ENCODE measurements at places on chromosomes 16 and 17.

- DNase-seq, result no peak
Observed at GRCh38 chr17:71118039-71118438, 948.7 kb downstream of the KCNJ2 start.

GRCh38 chr16:78353640-78354275 lies 254.3 kb downstream of the WWOX start:
- no peak for DNase-seq

DNA sequence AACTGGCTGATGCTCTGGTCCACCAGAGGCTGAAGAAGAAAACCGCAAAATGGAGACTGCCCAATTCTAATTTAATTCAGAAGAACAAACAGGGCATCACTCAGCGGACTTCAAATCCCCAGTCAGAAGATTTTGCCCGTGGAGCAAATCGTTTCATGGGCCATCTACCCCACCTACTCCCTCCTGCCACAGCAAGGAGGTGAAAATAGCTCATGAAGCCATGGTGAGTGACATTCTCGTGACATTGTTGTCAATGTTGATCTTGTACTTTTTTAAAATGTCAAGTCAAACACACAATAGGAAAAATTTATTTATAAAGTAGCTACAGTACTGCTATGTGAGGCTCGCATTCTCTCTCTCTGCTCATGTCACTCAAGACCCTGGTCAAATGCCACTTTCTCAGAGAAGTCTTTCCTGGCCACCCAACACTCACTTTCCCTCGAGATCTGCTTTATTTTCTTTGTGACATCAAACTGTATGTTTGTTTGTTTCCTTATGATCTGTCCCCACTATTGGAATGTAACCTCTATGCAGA lies 31.3 kb upstream of the SOX9 start:
- DNase-seq, result no peak

DNA sequence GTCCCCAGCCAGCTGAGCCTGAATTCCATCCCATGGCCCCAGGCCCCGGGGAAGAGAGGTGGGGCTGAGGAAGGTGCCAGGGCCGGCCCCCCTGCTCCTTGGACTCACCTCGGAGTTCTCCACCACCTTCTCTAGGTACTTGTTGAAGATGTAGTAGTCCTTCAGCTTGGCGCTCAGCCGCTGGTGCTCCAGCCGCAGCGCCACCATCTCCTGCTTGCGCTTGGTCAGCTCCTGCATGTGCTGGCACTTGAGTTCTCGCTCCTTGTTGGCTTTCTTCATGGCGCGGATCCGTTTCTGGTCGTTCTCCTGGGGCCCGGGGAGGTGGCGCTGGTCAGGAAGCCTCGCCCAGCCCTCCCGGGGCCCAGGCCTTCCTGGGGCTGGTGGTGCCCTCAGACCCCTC lies 3.3 kb downstream of the CCDC42 start:
- DNase-seq, result no peak

DNA sequence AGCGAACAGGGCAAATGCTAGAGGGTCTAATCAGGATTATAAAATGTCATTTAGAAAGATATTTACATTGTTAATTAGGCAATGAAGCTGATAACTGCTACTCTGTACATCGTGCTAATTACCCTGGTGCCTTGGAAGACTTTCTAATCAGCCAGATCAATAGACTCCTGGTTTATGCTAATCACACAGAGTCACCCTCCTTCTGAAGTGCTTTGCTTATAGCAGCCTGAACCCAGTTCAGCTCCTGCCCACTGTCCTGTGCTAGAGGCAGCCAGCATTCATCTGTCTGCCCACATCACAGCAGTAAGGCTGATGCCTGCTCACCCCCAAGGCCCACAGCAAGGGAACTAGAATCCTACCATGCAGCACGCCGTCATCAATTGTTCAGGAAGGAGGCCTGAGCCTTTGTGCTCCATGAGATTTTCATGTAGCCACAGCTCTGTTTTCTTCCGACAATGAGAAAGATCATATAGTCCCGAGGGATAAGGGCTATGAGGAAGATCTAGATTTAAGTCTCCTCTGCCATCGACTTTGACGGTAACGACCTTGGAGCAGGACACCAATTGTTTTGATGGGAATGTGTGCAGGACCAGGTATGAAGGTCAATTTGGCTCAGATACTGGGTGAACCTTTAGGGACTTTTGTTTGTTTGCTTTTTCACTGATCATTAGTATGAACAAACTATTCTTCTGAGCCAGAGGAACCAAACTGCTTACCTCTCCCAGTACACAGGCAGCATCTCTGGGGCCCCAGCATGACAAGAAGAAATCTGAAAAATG lies 12.5 kb upstream of the LYRM9 start:
- DNase-seq, result no peak

DNA sequence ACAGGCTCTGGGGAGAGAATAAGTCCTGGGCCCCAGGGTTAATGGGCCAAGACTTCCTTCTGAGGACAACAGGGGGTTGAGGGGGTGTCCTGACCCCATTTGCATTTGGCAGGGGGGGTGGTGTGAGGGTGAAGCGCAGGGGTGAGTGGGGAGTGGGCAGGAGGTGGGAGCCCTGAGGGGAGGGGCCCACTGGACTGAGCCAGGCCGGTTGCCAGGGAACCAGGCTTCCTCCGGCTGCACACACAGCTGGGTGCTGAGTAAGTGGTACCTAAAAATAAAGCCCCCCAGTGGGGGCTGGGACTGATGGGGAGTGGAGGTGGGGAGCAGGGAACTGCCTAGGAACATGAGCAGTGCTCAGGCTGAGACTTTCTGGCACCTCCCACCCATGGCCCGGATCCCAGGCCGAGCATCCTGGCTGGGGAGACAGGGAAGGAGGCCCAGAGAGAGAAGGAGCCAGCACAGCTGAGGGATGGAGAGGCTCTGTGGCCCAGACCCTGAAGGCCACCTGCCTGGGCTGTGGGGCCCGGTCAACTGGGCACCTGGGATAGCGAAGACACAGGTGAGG lies 7.5 kb upstream of the RASD1 start:
- DNase-seq, result no peak

DNA sequence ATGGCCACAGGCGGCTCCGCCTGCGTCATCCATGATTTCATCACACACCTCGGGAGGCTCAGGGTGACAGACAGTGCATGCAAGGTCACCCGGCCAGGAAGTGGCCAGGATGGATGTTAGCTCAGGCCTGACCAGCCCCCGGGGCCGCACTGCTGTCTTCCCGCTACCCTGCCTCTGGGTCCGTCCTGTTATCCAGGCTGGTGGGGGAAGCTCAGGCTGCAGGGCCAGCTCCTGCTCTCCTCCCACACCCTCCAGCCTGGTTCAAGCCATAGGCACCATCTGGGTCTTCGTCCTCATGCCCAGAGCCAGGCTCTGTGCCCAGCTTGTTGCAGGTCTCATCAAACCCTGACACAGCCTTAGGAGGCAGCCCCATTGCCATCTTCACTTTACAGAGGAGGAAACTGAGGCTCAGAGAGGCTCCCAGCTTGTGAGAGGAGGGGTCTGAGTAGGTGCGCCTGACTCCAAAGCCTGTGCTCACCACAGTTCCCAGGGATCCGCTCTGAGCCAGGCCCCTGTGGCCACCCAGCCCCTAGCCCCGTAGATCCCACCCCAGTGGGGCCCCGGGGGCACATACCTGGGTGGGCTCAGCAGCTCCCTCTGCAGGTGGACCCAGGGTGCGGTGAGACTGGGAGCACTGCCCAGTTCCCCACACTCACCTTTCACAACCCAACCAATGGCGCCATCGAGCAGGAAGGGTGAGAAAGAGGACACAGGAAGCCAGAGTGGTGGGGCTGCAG lies 412 bp upstream of the ADGRG3 start:
- DNase-seq, result peak; percentile 25

- no peak for DNase-seq
Observed at GRCh38 chr16:4512473-4512872, 26.1 kb downstream of the CDIP1 start.

DNA sequence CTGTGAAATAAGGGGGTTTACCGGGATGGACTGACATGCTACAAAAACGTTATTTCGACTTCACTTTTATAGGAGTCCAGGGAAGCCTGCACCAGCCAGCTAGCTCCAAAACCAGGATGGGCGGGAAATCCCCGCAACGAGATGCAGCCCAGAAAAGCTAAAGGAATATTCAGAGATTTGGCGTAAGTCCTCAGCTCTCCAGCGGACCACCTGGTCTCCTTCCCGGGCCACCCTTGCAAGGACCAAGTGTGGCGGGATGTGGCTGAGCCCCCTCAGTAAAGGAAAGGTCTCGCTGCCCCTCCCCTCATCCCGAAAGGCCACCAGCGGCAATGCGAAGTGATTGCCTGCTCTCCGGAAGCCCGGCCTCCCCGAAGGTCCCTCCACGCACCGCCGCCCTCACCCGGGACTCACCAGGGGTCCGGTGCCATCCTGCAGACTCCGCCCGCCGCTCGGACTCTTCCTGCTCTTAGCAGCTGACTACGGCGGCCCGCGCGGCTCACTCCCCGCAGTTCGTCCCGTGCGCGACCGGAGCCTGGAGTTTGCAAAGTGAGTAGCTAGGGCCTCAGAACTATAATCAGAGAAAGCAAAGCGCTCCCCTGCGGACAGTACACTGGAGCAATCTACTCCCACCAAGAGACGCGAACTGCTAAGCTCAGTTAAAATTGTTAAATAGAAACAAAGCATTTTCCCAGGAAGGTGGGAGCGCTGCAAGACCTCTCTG lies at the start of gene STX8:
Gene STX8 (minus strand): TSS at position 440 of the 721 bp plus-strand sequence. CDS start 12 bp downstream, at position 428.
- peak; percentile 93 for DNase-seq

DNA sequence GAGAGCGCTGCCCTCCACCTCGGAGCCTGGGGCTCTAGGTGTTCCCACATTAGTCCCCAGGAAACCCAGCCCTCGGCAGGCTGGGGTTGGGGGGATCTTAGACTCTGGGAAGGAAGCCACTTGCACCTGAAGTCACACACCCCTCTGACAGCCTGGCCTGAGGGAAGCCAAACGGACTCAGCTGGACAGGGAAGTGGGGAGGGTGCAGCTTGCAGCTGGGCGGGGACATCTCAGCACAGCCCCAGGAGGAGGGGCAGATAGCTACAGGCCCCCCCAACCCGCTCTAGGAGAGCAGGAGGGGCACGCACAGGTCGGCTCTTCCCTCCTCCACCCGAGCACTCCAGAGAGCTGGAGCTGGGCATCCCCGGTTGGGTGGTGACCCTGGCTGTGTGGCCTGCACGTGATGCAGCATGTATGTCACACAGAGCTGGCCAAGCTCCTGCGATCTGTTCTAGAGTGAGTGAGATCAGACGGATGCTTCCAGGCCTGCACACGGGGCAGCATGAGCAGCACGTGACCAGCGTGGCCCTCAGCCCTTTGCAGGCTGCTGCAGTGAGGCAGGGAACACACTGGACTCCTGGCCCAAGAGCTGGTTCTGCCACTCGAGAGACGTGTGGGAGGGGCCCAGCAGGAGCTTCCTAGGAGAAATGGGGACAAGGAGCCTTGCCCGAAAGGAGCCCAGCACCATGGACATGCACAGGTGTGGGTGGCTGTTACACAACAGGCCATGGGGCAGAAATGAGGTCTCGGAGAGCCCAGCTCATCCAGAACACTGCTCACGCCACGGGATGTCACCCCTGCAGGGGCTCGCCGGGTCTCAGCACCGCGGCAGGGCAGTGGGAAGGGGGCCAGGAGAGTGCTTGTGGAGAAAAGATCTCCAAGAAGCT lies 15.4 kb downstream of the KIFC3 start:
- no peak for DNase-seq

DNA sequence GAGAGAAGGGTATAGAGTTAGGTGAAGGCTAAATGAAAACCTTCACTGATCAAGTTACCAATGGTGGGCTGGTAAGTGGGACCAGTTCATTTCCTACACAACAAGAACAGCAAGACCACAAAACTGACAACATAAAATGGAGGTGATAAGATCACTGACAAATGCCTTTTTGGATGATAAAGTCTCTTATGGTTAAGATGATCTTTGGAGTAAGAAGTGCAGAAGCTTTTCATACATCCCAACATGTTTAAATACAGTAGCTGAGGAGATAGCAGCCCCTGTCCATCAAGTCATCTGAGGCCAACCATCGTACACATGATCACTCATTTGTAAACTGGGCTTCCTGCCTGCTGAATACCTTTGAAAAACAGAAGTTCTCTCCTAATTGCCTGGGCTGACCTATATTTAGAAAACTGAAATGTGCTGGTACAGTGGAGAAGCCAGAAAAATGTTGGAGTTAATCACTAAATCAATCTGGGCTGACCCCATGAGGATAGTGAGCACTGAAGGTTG lies 259.0 kb upstream of the ZFHX3 start:
- no peak for DNase-seq

DNA sequence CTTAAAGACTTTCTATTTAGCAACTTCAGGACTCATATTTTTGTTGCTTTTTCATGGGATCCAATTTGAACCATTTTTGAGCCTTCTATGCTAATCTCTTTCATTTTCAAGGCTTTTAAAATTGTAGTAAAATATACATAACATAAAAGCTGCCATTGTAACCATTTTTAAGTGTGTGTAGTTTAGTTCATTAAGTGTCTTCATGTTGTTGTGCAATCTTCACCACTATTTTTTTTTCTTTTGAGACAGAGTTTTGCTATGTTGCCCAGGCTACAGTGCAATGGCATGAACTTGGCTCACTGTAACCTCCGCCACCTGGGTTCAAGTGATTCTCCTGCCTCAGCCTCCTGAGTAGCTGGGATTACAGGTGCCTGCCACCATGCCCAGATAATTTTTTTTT lies 451.6 kb downstream of the TMEM114 start:
- no peak for DNase-seq

- DNase-seq, result no peak
Observed at GRCh38 chr16:81818905-81819304, 39.8 kb downstream of the PLCG2 start.

- no peak for DNase-seq
Observed at GRCh38 chr17:62790564-62790986, 17.5 kb downstream of the MARCHF10 start.

DNA sequence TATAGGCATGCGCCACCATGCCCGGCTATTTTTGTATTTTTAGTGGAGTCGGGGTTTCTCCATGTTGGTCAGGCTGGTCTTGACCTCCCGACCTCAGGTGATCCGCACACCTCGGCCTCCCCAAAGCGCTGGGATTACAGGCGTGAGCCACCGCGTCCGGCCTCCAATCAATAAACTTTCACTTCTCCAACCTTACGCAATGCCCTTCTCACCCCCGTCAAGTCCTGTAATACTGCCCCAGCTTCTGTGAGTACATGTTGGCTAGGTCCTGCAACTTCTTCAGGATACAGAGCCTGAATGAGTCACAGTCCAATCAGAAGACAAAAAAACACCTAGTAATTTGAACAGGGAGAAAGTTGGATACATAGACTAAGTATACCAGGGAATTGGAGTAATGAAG lies 47.1 kb upstream of the PHOSPHO1 start:
- DNase-seq, result no peak

- no peak for DNase-seq
Observed at GRCh38 chr16:48075398-48075797, 80.4 kb downstream of the ABCC12 start.

DNA sequence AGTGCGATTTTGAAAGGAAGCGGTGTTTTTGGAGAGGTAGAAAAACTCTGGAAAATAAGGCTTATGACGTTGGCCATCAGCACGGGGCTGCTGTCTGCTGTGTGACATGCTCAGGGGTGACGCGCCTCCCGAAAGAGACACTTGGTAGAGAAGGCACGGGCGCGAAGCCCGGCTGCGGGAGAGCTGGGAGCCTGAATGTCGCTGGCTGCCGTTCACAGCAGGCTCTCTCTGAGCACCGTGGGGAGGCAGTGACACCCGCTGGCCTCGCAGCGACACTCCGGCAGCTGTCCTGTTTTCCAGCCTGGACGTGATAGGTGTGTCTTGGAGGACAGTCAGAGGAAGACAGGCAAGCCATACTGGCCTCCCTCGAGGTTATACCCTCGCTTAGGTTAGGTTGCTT lies 759.1 kb upstream of the RBFOX1 start:
- no peak for DNase-seq

Data from erythroblast (primary cell).